ENCODE measurements at places on chromosomes 7 and 10. TPM values are rescaled to one million over a fixed set of nuclear protein-coding genes. Genes with fewer than 3 reads are reported as not detected.

PTF1A gene
- total RNA-seq = not detected

GARIN1A gene
- total RNA-seq = 2.3 TPM

HERC4 gene
- 83.7 TPM for total RNA-seq

MRLN gene
- not detected for total RNA-seq

EGR2 gene
- 3.3 TPM for total RNA-seq

NKX6-2 gene
- total RNA-seq = not detected

PIK3CG gene
- total RNA-seq = 8.0 TPM

- DNase-seq = no peak
- H3K27ac ChIP-seq = peak overlapping the region; percentile 66
- H3K4me1 ChIP-seq = peaks cover 15% of the 10 kb centered on the region
- no peaks in the 10 kb centered on the region for H3K36me3 ChIP-seq
Observed at GRCh38 chr7:84811362-84811761, 375.5 kb downstream of the SEMA3D start.

- no peaks in the 10 kb centered on the region for H3K36me3 ChIP-seq
- peaks cover 74% of the 10 kb centered on the region for H3K4me1 ChIP-seq
- no peak overlapping the region for H3K4me3 ChIP-seq
- DNase-seq = no peak
- H3K27ac ChIP-seq = peak overlapping the region; percentile 21
Observed at GRCh38 chr7:104979167-104979841, 34.7 kb upstream of the KMT2E start.

- DNase-seq = no peak
- H3K4me1 ChIP-seq = no peaks in the 10 kb centered on the region
- no peaks in the 10 kb centered on the region for H3K27me3 ChIP-seq
- no peak overlapping the region for H3K27ac ChIP-seq
- no peaks in the 10 kb centered on the region for H3K36me3 ChIP-seq
Observed at GRCh38 chr10:97531401-97531986, 32.8 kb downstream of the UBTD1 start.

DNA sequence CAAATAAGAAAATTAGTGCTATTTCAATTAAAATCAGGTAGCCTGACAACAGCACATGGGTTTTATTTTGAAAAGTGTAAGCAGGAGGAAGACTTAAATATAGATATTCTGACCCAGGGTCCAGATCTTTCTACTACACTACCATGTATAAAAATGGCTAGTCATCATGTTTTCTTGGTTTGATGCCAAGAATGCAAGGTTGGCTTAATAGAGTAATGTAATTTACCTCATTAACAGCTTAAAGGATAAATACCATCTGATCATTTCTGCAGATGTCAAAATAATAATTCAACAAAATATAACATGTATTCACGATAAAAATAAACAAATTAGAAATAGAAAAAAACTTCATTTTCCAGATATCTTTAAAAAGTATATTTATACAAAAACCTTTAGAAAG, 39.4 kb downstream of the FRMD4A start:
- DNase-seq = no peak
- H3K4me3 ChIP-seq = no peak overlapping the region
- no peaks in the 10 kb centered on the region for H3K27me3 ChIP-seq
- H3K27ac ChIP-seq = no peak overlapping the region

DNA sequence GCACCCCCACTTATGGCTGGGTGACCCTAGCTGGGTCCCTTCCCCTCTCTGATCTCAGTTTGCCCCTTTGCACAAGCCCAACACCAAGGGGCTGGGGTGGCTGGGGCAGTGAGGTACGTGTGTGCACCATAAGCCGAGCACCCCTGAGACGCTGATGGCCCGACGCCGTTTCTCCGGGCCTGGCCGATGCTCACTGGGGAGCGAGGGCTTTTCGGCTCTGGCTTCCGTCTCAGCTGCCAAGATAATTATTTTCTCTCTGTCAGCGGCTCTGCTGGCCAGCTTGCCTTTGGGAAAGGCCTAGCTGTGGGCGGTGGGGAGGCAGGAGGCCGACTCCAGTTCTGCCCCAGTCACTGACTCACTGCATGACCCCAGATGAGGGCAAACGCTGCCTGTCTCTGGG, 91.0 kb downstream of the ZMIZ1 start:
- peak overlapping the region; percentile 34 for H3K4me3 ChIP-seq
- no peaks in the 10 kb centered on the region for H3K27me3 ChIP-seq
- peaks cover 5% of the 10 kb centered on the region for H3K36me3 ChIP-seq
- peaks cover 85% of the 10 kb centered on the region for H3K4me1 ChIP-seq

DNA sequence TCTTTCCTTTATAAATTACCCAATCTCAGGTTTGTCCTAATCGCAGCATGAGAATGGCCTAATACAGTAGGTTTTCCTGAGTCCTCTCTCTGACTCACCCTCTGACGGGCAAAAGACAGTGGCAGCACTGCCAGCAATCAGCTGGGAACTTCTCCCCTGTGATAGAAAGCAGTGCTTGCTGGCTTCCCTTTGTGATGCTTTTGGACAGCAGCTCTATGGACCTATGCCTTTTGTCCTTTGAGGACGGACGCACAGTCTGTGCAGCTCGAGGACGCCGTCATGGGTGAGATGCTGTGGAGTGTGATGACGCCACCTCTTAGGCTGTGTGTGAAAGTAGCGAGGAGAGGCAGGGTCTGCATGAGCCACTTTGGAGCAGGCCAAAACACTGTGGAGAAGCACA, 68.8 kb downstream of the KIAA1217 start:
- peak overlapping the region; percentile 28 for H3K4me3 ChIP-seq
- no peak for DNase-seq

- no peaks in the 10 kb centered on the region for H3K36me3 ChIP-seq
- peaks cover 10% of the 10 kb centered on the region for H3K4me1 ChIP-seq
- no peak for DNase-seq
- no peaks in the 10 kb centered on the region for H3K27me3 ChIP-seq
- H3K4me3 ChIP-seq = peak overlapping the region; percentile 24
Observed at GRCh38 chr7:33050535-33051318, 11.8 kb downstream of the NT5C3A start.

GRCh38 chr7:150330211-150330885, 7.0 kb upstream of the ACTR3C start:
- no peak for DNase-seq
- H3K27me3 ChIP-seq = no peaks in the 10 kb centered on the region
- H3K27ac ChIP-seq = no peak overlapping the region
- no peak overlapping the region for H3K4me3 ChIP-seq
- H3K36me3 ChIP-seq = no peaks in the 10 kb centered on the region

DNA sequence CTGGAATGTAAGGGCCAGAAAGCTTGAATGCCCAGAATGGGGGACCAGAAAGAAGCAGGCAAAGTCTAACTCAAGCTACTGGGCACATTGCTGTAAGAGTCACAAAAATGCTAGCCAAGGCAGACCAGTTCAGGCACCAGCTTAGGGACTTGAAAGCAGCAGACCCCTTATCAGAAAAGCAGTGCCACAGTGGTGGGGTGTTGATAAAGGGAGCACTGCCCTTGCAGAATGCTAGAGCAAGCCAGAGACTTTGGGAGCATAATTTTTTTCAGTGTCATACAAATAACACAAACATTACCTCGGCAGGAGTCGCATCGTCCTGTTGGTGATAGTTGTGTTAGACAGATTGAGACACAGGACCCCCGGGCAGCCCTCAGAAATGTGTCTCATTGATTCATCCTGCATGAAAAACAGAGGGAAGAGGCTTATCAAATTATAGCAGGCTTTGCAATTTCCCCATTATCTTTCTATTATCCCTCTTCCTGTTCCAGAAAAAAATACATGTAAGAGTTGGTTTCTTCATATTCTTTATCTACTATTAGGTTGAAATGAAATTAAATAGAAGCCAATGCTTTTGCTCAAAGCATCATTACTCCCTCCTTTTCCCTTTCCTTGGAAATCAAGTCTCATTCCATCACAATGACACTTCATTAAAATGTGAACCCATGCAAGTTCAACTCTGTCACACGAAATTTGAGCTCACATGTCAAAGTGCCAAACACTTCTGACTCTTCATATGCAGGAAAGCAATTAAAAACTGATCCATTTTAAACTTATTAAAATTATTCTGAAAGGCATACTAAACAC, 13.4 kb downstream of the LRRC17 start:
- H3K4me1 ChIP-seq = peaks cover 9% of the 10 kb centered on the region
- peak overlapping the region; percentile 68 for H3K27ac ChIP-seq
- H3K27me3 ChIP-seq = no peaks in the 10 kb centered on the region
- no peak overlapping the region for H3K4me3 ChIP-seq
- H3K36me3 ChIP-seq = no peaks in the 10 kb centered on the region
- no peak for DNase-seq

DNA sequence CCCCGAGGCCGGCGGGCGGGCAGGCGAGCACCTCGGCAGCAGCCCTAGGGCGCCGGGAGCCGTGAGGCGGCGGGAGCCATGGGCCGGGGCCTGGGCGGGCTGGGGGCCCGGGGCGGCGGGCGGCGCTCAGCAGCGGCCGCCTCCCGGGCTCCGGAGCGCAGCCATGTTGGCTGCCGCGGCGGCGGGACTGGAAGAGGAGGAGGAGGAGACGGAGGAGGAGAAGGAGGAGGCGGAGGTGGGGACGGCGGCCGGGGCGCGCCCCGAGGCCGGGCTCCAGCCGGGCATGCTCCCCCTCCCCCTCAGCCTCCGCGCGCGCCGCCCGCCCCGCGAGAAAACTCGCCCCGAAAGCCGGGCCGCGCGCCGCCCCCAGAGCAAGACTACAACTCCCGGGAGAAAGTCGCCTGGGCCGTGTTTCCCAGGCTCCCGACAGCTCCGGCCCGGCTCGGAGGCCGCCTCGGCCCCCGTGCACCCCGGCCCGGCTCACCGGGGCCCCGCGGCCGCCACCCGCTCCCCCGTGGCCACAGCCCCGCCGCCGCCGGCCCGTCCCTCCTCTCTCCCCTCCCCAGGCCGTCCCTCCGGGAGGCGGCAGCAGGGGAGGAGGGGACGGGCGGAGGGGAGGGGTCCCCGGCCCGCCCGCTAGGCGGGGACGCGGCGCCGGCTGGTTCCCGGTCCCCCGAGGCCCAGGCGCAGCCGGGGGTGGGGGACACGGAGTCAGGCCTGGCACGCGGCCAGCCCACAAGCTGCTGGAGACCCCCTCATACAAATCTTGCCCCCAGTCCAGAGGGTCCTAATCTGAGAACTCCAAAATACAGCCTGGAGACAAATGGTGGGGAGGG, at the start of gene DLG5:
TSS of gene DLG5 (minus strand) at position 190 of the 836 bp plus-strand sequence. CDS start 235 bp downstream, outside the sequence.
- DNase-seq = no peak
- peaks cover 15% of the 10 kb centered on the region for H3K4me1 ChIP-seq
- H3K36me3 ChIP-seq = no peaks in the 10 kb centered on the region
- peak within 1 kb of the TSS; percentile 92 for H3K4me3 ChIP-seq
- H3K27me3 ChIP-seq = no peaks in the 10 kb centered on the region

DNA sequence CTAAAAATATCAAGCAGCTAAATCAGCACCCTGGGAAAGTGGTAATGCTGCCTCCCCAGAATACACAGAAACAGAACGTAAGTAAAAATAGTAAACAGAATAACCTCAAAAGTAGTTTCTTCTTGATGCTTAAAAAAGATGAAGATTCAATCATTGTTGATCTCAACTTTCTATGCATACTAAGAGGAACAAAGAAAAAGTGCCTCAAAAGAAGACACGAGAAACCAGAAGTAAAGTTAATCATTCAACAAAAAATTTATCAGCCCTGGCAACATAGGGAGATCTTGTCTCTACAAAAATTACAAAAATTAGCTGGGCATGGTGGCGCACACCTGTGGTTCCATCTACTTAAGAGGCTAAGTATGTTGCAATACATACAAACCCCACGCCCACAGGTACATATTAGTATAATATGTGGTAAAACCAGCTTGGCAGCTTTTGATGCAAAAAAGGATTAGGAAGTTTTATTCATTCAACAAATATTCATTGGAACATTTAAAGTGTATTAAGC, 153.7 kb downstream of the NRBF2 start:
- H3K4me1 ChIP-seq = no peaks in the 10 kb centered on the region
- no peak overlapping the region for H3K27ac ChIP-seq
- H3K27me3 ChIP-seq = no peaks in the 10 kb centered on the region
- DNase-seq = no peak
- no peak overlapping the region for H3K4me3 ChIP-seq
- H3K36me3 ChIP-seq = no peaks in the 10 kb centered on the region

DNA sequence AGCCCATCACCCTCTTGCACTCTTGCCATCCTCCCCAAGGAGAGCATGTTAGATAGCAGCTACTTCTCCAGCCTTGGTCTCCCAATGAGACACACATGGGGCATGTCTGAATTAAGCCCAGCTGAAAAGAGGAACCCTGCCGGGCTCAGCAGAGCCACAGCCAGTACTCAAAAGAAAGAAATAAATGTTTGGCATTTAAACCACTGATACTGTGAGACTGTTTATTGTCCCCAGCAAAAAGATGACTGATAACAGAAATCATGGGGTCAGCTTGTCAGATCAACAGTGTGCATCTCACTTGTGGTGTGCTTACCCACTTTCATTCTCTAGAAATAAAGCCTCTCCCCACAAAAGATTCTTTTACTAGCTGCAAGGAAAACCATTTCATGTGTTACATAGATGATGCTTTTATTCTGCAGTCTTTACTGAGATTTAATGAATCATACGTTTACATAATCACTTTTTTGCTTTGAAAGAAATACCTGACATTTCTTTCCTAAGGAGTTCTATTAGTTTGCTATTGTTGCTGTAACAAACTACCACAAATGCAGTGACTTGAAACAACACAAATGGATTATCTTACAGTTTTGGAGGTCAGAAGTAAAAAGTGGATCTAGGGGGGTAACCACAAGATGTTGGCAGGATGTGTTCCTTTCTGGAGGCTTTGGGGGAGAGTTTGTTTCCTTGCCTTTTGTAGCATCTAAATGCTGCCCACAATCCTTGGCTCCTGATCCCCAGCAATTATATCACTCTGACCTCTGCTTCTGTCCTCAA, 20.9 kb downstream of the ANKRD7 start:
- H3K27ac ChIP-seq = no peak overlapping the region
- no peaks in the 10 kb centered on the region for H3K27me3 ChIP-seq
- no peak overlapping the region for H3K4me3 ChIP-seq
- H3K36me3 ChIP-seq = no peaks in the 10 kb centered on the region

- no peaks in the 10 kb centered on the region for H3K4me1 ChIP-seq
- DNase-seq = no peak
- no peaks in the 10 kb centered on the region for H3K36me3 ChIP-seq
- H3K27me3 ChIP-seq = no peaks in the 10 kb centered on the region
Observed at GRCh38 chr7:3082831-3083230, 39.2 kb upstream of the CARD11 start.

DNA sequence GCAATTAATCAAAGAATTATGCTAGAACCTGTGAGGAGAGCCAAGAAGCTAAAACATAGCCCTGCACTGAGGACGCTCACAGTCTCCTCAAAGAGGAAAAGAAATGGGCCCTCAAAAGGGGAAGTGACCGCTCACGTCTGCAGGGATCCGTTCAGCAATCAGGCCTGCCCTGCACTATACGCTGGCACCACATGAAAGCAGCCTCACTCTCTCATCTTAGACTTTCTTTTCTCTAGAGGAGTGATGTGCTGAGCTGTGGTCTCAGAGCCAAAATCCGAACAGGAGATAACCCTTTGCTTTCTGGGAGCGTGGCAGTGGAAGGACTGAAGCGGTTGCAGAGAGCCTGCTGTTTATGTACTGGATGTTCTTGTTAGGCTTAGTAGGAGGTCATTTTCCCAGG, 6.3 kb upstream of the IL2RA start:
- DNase-seq = no peak
- H3K36me3 ChIP-seq = no peaks in the 10 kb centered on the region
- no peak overlapping the region for H3K27ac ChIP-seq
- no peaks in the 10 kb centered on the region for H3K4me1 ChIP-seq
- H3K27me3 ChIP-seq = no peaks in the 10 kb centered on the region

GRCh38 chr7:67696878-67697277, 700.2 kb downstream of the TYW1 start:
- no peaks in the 10 kb centered on the region for H3K27me3 ChIP-seq
- H3K36me3 ChIP-seq = no peaks in the 10 kb centered on the region
- no peak for DNase-seq
- no peak overlapping the region for H3K27ac ChIP-seq
- H3K4me3 ChIP-seq = no peak overlapping the region
